ENCODE measurements at places on chromosomes 4 and X.

GRCh38 chr4:152197211-152197610, 338.7 kb downstream of the FBXW7 start:
- DNase-seq, result no peak

DNA sequence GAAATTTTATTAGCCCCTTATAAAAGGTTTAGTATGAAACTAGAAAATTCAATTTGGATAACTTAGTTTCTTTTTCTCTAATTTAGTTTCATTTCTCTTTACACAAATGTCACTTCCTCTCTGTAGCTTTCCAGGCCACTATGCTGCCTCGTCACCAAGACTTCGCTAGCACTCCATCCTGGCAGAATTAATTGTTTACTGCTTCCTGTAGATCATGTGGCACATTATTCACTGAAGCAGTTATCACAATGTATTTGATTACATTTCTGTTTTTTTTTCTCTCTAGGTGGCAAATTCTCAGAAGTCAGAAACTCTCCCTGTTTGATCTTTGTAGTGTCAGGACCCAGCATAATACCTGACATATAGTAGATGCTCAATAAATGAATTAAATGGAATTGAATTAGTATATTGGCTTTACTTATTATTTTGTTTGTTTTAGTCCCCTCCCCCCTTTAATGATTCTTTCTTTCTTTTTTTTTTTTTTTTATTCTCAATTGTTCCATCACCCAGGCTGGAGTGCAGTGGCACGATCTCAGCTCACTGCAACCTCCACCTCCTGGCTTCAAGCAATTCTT, 9.3 kb upstream of the SAT1 start:
- no peak for DNase-seq

- no peak for DNase-seq
Observed at GRCh38 chr4:141432000-141432712, 204.2 kb upstream of the IL15 start.

DNA sequence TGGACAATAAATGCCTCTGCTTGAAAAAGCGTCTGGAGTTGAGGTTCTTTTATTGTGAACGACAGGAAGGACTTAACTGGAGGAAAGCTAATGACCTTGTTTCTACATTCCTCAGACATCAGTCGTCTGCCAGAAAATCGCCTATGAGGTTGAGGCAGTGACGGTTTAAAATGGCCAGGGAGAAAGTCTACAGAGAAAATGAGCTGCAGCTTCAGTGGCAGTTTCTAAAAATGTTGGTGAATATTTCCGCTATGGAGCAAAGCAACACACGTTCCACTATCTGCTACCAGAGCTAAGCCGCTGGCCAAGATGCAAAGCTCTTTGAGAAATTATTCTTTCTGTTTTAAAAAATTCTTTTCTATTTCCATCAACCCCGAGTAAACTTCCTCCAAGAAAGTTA, 116.9 kb upstream of the GALNT7 start:
- no peak for DNase-seq

DNA sequence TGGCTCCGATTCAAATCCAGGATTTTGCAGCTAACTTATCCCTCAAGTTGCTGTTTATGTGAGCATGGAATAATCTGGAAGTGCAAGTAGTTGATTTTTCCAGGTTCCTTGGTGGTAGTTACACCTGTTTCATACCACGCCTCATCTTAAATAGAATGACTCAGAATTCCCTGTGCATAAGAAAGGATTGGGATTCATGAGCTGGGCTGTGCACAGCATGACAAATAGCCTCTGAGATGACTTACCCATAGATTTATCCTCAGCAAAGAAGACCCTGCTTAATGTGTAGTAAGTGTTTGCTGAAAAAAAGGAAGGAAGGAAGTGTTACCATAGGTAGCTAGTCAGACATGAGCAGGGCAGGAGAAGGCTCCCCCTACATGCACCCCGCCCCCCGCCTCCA, 777.7 kb upstream of the ADGRL3 start:
- DNase-seq, result no peak

DNA sequence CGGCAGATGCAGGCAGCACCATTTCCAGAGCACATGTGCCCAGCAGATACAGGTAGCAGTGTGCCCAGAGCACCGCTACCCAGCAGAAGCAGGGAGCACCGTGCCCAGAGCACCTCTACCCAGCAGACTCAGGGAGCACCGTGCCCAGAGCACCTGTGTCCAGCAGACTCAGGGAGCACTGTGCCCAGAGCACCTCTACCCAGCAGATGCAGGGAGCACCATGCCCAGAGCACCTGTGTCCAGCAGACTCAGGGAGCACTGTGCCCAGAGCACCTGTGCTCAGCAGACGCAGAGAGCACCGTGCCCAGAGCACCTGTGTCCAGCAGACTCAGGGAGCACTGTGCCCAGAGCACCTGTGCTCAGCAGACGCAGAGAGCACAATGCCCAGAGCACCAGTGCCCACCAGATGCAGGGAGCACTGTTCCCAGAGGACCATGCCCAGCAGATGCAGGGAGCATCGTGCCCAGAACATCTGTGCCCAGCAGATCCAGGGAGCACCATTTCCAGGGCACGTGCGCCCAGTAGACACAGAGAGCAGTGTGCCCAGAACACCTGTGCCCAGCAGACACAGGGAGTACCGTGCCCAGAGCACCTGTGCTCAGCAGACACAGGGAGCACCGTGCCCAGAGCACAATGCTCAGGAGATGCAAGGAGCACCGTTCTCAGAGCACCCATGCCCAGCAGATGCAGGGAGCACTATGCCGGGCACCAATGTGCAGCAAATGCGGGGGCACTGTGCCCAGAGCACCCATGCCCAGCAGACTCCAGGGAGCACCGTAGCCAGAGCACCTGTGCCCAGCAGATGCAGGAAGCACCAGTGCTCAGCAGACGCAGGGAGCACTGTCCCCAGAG, 236.4 kb downstream of the DHRSX start:
- DNase-seq, result no peak

- DNase-seq, result no peak
Observed at GRCh38 chr4:173135241-173135847, 33.3 kb upstream of the GALNT7 start.

GRCh38 chrX:118904218-118904617, 70.2 kb upstream of the LONRF3 start:
- DNase-seq, result no peak

- DNase-seq, result no peak
Observed at GRCh38 chrX:46959985-46960700, 47.9 kb downstream of the JADE3 start.

GRCh38 chr4:88029556-88029955, 22.1 kb downstream of the PKD2 start:
- no peak for DNase-seq

- DNase-seq, result no peak
Observed at GRCh38 chr4:36039026-36039425, 205.3 kb downstream of the ARAP2 start.

- no peak for DNase-seq
Observed at GRCh38 chr4:31365006-31365690, 645.0 kb downstream of the PCDH7 start.

GRCh38 chr4:124151031-124151430, 561.5 kb downstream of the ANKRD50 start:
- DNase-seq, result no peak

- no peak for DNase-seq
Observed at GRCh38 chr4:156293657-156294297, 340.1 kb upstream of the CTSO start.

- no peak for DNase-seq
Observed at GRCh38 chr4:123747016-123747415, 350.4 kb downstream of the SPRY1 start.

DNA sequence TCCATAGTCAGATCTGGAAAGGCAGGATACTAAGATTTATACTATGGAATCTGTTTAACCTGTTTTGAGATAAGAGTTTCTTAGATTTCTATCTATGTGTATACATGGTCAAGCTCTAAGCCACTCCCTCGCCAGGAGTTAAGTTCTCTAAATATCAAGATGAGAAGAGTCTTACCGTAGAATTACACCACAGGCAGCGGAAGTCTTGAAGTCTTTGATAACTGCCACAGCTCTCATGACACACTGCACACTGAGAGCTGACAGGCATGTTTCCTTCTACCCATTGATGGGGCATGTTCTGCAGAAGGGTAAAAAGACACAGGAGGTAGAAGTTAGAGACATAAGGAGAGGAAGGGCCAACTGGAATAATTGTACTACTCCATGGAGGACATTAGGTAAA, 67.7 kb downstream of the DGKK start:
- no peak for DNase-seq

DNA sequence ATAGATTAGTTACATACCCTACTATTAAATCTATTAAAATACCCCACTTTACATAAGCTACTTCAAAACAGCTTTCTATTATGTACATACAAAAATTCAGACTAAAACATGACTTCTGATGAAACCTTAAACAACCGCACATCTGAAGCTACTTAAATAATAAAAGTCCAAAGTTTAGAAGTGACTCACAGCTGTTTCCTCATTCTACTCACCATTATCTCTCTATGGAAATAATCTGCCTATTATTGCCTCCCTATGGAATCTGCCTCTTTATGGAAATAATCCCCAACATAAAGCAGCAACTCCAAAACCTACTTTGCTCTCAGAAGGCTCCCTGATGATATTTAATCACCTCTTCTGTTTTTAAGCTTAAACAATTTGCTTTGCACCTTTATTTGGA, 15.7 kb upstream of the BANK1 start:
- no peak for DNase-seq

DNA sequence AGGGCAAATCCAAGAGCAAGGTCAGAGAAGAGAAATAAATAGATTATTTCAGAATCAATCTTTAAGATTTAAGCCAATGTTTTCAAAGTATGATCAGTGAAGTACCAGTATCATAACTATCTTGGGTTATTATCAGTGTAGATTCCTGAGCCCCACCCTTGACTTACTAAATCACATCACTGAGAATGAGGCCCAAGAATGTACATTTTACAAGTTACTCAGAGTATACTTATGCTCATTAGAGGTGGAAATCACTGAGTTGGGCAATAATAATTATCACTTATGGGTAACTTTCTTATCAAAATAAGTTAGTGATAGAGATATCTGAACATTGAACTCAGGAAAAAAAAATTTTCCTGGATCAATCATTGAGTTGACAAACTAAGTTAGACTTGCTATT, 121.6 kb upstream of the NOCT start:
- no peak for DNase-seq

DNA sequence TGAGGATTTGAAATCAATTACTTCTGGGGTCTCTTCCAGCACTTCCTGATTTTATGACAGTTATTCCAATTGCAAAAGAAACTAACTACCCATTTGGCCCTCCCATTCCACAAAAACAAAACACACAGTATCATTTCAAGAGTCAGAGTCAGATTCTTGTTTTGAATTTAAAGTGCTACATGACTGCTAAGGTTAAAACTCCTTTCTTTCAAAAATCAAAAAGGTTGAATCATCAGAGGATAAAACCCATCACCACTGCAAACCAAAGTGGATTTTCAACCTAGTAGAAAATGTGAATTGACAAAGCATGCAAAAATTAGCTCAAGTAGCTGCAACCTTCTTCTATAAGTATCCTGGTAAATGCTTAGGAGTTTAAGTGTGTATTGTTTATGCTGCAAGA, 67.4 kb downstream of the DHX15 start:
- DNase-seq, result no peak

DNA sequence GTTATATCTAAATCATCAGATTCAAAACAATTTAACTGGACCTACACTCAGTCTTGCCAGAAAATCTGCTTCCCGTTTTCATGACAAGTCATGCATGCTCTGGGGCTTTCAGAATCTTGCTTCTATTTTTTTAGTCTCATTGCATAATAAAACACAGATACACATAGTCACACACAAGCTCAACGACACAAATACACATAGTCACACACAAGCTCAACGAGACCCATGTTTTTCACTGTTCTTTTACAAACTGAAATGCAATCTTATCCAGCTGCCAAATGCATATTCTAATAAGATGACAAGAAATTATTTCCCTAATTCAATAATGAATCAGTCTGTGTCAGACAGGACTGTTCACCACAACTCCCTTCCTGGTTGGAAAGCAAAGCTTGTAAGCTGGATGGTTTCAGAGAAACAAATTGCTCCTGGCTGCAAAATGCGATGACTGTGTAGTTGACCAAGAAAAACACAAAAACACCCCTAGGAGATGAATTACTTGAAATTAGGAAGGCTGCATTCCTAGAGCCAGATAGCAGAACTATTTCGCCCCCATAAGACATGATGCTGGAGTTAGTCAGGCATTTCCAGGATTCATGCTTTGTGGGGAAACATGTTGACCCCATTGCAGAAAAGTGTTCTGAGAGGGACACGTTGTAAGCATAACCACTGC, 208.7 kb downstream of the CHIC2 start:
- DNase-seq, result no peak

DNA sequence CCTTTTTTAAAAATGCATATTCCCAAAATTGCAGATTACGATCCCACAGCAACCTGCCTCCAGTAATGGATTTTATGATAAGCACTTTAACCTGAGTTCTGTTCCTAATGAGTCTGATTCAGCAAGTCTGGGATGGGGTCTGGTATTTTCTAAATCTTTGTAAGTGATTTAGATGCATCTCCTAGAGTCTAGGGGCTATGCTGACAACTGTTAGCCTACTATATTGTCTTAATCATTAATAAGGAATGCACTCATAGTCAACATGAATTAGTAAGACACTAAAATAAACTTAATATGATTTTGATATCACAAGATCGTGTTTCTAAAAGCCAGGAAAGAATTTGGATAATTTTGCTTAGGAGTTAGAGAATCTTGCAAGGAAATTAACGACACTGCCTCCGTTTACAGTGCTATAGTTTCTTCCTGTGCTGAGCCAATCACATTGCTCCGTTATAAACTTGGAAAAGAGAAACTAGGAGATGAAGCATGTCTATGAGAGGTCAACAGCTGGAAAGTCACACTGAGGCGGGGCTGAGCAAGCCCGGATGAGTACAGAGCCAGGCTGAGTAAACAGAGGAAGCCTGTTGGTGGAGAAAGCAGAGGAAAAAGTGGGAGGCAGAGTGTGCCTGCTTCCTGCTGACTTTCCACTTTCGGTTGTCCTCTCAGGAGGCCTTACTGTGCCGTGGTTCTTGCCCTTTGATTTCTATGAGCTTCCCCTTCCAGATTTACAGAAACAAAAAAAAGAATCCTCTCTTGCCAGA, 5.4 kb downstream of the SCARB2 start:
- DNase-seq, result no peak

DNA sequence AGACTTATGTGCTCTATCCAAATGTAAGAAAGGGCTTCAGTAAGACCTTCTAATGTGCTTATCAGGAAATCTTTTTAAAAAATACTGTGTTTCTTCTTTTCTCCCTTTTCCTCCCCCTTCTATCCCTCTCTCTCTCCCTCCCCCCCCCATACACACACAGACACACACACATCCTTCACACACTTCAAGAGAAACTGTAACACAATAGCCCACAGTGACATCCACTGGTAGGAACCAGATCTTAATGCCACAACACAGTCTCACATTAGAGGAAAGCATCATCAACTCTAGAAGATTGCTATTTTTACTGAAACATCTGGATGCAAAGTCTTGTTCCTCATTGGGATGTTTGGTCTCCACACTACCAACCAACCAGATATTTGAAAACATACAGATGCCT, 4.6 kb downstream of the PCDH19 start:
- DNase-seq, result no peak

- DNase-seq, result peak; percentile 80
Observed at GRCh38 chr4:7843831-7844593, 95.6 kb downstream of the AFAP1 start.

Data from hematopoietic multipotent progenitor cell treated with erythropoietin and hydrocortisone succinate and interleukin-3 and kit ligand, for 15 days (in vitro differentiated cells).